Stimulated activated CD8-positive, alpha-beta memory T cell treated with anti-CD3 and anti-CD28 coated beads, Interleukin-12 subunit alpha, Interleukin-12 subunit beta, amount 100 ng/mL, for 1 hour (primary cell): ENCODE measurements at places on chromosomes 16 and 17.

- DNase-seq, result no peak
Measured at GRCh38 chr16:30876867-30877266, 17.0 kb downstream of the BCL7C start.

- DNase-seq, result no peak
Measured at GRCh38 chr17:41844971-41845370, 7.3 kb downstream of the KLHL10 start.

DNA sequence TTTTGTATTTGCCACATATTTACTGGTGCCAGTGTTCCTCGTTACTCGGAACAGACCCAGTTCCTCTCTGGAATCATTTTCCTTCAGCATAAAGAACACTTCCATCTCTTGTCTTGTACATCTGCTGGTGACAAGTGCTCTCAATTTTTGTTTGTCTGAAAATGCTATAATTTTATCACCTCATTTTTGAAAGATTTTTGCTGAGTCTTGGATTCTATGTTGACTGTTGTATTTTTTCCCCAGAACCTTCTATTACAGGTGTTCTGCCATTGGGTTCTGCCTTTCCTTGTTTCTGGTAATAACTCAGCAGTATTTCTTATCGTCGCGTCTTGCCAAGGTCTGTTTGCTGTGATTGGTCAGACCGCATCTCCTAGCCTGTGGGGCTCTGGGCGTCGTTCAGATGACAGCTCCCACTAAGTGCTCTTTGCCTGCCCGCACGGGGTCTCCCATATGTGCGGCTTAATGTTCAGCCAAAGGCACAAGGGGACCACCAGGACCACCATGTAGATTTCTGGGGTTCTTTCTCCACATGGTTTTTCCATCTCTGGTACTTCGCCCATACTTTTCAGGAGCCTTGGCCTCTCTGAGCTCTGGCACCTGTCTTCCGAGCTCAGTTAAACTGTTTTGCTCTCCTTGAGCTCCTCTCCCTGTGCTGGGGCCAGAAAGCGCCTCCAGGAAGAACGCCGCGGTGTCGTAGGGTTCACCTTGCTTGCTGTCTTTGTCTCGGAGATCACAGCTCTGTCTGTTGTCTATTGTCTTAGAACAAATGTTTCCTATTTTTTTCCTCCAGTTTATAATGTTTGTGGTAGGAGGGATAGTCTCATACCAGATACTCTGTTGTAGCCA lies 80.0 kb downstream of the METRNL start:
- no peak for DNase-seq

DNA sequence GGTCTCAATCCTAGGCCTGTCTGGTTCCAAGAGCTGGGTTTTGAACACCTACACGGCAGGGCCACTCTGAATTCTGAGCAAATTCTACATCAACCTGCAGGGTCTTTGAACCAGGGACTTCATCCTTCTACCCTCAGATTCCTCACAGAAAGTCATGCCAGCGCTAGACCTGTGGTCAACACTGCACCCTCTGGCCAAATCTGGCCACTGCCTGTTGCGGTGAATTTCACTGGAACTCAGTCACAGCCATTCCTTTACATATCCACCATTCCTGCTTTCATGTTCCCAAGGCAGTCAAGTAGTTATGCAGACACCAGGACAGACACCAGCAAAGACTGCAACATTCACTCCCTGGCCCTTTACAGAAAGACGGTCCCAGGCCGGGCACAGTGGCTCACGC lies 144.6 kb downstream of the C16orf95 start:
- no peak for DNase-seq

GRCh38 chr17:29474297-29474696 lies 84.1 kb downstream of the TAOK1 start:
- no peak for DNase-seq

GRCh38 chr17:19409509-19409908 lies 1.5 kb upstream of the RNF112 start:
- no peak for DNase-seq

DNA sequence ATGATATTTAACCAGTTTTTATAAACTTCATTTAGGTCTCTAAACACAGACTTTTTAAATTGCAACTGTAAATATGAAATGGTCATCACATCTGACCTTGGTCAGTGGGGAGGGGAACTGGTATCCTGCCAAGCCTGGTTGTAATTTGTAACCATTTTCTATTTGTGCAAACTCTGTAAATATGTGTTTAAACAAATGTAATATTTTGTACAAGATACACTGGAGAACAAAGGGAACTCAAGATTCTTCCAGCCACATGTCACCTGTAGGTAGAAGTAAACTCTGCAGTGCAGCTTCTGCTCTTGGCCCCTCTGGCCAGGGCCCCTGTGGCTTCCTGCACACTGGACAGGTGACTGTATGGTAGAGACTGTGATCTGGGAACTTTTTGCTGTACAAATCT lies 35.8 kb downstream of the AKAP1 start:
- no peak for DNase-seq

DNA sequence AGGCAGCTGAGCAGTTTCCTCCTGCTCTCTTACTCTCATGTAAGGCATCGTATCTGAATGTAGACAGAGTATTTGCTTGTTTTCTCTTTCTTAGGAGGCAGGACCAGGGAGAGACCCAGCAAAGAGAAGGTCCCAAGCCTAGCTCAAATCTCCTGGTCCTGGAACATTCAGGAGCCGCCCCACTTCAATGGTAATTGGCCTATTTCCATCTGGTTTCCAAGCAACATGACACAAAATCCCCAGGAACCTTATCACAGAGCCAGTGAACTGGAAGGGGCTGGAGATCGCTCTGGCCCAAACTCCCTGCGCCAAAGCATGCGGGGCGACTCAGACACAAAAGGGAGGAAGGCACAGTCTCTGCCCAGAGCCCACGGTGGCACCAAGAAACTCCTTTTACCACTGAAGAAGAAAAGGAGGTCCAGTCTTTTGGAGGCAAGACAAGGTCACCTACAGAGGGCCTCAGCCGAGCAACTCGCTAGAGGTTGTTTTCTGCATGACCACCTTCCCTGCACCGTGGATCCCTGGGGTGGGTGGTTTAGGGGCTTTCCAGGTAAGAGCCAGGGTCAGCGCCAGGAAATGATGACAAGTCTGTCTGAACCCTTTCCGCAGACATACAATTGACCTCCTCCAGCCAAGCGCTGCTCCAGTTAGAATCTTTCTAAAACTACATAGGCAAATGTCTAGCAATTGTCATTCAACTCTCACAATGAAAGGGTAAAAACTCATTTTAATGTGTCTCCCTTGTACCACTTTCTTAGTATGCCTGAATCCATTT lies 394.7 kb downstream of the SOX9 start:
- no peak for DNase-seq

DNA sequence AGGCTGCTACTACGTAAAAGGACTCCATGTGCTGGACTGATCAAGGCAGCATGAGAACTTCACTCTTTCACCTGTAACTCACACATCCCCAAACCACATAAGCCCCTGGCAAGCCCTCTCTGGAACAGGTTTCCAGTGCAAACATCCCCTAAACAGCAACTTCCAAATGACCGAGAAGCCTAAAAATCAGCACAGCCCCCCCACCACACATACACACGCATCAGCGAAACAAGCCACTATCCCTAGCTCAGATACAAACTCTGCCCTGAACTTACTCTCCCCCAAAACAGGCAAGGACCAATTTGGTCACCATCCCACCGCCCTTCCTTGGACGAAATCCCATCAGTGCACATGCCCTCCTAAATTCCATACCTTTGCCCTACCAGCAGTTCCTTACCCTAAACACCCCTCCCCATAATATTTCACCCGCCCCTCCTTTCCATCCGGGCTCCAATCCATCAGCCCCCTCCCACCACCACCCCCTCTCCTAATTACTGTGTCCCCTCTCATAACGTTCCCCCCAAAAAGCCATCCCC lies 735 bp downstream of the LSM12 start:
- DNase-seq, result no peak

GRCh38 chr16:58451265-58451689 lies 48.7 kb upstream of the NDRG4 start:
- DNase-seq, result no peak
